ENCODE measurements at places on chromosomes 3 and 15.

- no peak for DNase-seq
These were observed 60.9 kb downstream of the RPLP1 start for GRCh38 chr15:69513450-69513960.

GRCh38 chr3:19881036-19881435 is 53.0 kb downstream of the EFHB start:
- DNase-seq, result no peak

DNA sequence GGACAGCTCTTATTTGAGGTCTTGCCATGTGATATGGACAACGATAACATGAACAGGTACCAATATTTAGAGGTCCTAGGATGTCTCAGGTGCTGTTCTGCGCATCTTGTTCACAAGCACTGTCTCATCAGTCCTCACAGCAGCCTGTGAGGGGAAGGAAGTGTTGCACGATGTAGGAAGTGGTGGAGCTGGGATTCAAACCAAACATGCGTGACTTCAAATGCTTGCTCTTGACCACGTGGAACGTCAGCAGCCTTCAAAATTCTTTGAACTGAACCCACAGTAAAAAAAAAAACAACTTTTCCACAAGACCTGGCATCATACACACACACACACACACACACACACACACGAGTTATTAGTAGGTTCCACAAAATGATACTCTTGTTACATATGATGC is 153.4 kb upstream of the SMAD3 start:
- DNase-seq, result no peak

GRCh38 chr15:26260517-26261133 is 397.5 kb upstream of the ATP10A start:
- peak; percentile 43 for DNase-seq

GRCh38 chr3:58085616-58086015 is 77.4 kb downstream of the FLNB start:
- DNase-seq, result no peak

DNA sequence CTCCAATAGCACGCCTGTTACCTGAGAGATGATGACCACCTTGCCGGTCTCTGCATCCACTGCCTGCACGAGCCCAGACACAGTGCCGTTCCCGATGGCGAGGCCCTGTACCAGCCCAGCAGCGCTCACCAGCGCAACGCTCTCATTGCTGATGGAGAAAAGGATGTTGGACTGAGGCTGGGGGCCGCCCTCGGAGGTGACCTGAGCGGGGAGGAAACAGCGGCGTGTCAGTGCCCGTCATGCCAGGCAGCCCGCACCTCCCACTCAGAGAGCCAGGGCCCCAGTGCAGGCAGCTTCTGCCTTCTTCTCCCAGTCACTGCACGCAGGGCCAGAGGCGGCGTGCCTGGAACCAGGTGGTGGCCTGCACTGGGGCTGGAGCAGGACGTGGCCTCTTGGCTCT is 80.3 kb downstream of the NUP210 start:
- DNase-seq, result no peak

DNA sequence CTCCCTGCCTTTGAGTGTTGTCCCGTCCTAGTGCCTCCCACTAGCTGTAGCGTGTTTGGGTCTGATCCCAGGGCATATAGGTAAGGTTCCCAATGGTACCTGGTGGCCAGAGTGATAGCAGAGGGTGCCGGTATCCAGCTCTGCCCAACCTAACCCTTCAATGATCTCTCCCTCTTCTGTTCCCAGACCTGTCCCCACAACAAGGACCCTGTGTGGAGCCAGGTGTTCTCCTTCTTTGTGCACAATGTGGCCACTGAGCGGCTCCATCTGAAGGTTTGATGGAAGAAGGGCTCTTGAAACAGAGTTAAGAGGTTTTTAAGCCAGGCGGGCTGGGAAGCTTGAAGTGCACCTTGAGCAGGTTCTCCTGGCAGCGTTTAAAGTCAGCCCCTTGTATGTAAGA is 35.5 kb downstream of the ESYT3 start:
- DNase-seq, result no peak

- DNase-seq, result no peak
These were observed 52.3 kb upstream of the KPNA4 start for GRCh38 chr3:160617636-160618035.

GRCh38 chr15:68302729-68303128 is 25.2 kb downstream of the FEM1B start:
- no peak for DNase-seq

DNA sequence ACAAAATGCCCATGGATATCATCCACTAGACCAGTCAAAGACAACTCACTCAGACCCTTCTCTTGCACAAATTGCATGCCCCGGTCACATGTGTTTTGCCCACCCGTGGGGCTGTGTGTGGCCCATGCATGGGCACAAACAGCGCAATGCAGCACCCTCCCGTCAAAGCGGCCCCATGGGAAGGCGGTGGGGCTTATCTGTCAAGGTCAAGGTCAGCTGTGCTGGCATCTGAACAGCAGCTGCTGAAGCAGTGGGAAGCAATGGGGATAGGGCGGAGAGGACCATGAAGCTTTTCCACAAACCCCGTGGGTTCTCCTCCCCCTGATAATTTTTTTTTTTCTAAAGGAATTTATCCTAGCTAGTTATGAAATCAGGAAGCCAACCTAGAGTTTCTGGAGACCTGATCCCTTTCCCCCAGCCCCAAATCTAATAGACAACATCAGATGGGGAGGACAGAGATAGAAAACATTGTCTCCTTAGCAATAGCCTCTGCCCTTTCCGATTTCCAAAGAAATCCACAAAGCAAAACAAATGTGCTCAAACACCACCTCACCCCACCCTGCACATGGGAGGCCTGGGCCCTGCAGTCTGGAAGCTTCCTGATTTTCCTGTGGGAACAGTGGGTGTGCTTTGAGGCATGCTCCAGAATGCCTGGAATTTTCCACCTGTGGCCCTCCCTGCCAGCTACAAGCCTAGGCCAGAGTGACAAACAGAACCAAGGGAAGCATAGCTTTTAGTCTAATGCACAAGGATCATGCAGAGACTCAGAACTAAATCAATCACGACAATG is 84.4 kb downstream of the BDH1 start:
- DNase-seq, result no peak

DNA sequence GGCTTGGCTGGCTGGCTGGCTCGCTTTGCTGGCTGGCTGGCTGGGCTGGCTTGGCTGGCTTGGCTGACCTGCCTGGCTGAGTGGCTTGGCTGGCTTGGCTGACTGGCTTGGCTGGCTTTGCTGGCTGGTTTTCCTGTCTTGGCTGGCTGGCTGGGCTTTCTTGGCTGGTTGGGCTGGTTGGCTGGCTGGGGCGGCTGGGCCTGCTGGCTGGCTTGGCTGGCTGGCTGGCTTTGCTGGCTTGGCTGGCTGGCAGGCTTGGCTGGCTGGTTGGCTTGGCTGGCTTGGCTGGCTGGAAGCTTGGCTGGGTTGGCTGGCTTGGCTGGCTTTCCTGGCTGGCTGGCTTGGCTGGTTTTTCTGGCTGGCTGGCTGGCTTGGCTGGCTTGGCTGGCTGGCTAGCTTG is 435.6 kb downstream of the GOLGA6L6 start:
- DNase-seq, result no peak

DNA sequence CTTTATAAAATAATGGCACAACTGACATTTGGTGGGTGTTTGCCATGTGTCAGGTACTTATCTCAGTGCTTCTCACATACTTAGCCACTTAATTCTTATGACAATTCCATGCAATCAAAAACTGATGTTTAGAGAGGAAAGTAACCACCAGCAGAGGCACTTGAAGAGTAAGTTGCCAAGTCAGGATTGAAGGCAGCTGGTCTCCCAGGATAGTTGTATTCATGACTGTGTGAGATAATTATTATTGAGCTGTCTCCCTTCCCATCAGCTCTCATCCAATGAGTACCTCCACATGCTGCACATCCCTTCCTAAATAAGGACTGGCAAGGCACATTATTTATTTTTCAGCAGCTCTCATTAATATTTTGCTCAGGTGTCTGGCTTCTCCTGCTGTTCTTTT is 4.8 kb downstream of the VEPH1 start:
- DNase-seq, result no peak

DNA sequence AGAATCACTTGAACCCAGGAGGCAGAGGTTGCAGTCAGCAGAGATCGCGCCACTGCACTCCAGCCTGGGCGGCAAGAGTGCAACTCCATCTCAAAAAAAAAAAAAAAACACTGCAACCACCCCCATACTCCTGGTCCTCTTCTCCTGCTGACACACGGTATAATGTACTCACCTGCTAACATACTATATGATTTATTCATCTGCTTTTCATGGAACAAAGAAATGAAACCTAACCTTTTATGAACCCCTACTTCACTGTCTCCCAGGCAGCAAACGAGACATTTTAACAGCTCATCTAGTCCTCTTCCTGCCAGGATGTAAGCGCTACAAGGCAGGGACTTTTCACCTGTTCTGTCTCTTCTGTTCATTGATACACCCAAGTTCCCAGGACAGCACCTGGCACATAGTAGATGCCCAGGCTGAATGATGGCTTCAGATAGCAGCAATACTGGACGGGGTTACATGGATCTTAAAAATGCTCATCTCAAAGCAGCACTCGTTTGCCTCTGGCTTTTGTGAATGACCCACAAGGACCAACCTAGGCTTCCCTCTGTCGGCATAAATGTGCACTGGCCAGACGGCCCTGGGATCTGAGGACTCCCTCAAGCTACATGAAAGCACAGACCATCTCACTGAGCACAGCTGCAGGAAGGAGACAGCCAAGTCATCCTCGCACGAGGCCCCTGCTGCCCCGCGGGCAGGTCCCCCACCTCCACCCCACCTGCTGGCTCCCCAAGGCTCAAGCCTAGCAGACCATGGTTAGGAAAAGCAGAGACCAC is 20.3 kb downstream of the XXYLT1 start:
- peak; percentile 36 for DNase-seq

GRCh38 chr3:128287216-128287615 is 133.9 kb downstream of the EEFSEC start:
- no peak for DNase-seq

DNA sequence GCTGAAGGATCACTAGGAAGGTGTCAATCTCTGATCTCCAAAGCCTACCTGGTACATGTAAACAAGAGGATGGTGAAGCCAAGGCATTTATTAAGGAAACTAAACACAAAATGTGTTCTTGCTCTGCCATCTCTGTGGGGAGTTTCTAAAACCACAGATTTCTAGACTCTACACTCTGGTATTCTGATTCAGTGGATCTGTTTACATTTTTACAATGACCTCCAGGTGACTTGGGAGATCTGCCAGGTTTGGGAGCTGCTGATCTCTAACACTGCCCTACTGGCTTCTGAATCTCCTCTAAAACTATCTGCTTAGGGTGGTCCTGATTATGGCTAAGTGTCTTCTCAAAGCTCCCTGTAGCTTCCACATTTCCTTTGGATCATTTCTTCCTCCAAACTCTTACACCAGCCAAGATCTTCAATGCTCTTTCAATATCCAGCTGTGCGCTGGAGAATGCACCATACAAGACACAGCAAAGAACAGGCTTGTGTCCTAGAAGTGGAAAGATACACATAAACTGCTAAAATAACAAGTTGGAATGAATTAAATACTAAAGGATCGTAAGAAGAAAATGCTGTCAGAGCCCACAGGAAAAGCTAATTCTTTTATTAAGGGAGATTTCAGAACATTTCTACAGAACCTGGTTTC is 72.7 kb downstream of the GREM1 start:
- peak; percentile 83 for DNase-seq

DNA sequence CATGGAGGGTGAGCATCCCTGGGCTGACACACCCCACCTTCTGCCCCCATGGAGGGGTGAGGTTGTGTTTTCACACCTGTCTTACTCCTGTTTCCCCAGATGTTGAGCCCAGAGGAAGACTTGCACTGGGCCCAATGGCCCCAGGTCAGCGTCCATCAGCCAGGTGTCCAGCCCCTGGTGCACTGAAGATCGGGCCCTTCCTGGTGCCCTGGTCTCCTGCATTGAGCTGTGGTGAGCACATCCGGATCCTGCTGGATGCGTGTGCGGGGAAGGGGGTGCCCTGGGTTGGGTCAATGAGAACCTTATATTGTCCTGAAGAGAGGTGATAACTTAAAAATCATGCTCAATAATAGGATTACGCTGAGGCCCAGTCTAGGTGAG is 227.3 kb downstream of the SNRPN start:
- DNase-seq, result no peak

DNA sequence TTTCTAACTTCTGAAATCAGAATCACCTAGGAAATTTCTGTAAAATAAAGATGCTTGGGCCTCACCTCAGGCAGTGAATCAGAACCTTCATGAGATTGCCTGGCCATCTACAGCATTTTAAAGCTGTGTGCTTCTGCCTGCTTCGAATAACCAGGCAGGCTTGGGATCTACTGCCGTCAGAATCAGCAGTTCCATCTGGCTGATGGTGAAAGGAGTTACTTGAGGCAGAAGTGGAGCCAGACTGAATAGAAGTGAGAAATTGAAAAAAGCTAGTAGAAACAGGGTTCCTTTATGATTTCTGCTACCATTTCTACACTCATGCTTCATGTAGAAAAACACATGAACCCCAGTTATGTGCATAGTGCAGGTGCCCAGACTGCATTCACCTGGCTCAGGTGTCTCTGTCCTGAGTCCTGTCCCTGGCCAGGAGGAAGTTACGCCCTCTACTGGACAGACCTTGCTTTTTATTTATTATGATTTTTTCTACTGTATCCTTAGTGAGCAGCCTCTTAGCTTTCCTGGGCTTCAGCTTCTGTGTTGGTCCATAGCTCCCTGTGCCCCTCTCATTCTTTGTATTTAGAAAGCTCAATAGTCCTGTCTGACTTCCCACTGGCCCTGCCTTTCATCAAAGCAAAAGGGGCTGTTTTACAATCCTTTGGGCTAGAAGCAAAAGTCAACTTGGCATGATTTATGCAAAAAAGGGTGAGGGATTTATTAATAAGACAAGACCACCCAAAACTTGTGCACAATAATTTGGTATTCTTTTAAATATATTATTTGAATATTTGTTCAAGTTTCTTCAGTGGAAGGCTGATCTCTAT is 200.8 kb upstream of the GOLGA6L4 start:
- DNase-seq, result no peak

GRCh38 chr15:45177285-45177684 is 10.5 kb downstream of the SHF start:
- no peak for DNase-seq

GRCh38 chr3:53156368-53156834 is 4.6 kb upstream of the PRKCD start:
- DNase-seq, result no peak

- DNase-seq, result no peak
These were observed 9.6 kb upstream of the ZXDC start for GRCh38 chr3:126485176-126485897.

- DNase-seq, result no peak
These were observed 34.7 kb upstream of the BNIP2 start for GRCh38 chr15:59723687-59724346.

GRCh38 chr3:112132975-112133448 is at the start of gene GCSAM:
TSS of gene GCSAM (minus strand) at chr3:112133248. CDS start at chr3:112133120, 128 bp downstream.
- no peak for DNase-seq

DNA sequence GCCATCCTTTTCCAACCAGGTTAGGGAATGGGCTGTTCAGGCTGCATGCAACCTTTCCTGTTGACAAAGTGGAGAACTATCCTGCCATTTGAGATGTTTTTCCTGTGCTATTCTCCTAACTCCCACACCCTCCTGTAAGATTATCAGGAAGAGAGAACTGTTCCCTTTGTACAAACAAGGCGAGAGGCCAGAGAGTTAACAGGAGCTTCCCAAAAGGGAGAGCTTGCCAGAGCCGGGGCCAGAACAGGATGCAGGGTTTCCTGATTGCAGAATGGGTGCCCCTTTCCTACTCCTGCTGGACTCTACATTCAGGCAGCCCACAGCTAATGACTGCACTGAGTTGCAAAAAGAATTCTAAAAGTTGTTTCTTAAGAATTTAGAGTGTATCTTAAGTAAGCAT is 17.1 kb downstream of the PML start:
- DNase-seq, result no peak

GRCh38 chr3:64395490-64395889 is 170.2 kb upstream of the PRICKLE2 start:
- no peak for DNase-seq
